H1 (cell line): ENCODE measurements at places on chromosomes 6 and 20.

DNA sequence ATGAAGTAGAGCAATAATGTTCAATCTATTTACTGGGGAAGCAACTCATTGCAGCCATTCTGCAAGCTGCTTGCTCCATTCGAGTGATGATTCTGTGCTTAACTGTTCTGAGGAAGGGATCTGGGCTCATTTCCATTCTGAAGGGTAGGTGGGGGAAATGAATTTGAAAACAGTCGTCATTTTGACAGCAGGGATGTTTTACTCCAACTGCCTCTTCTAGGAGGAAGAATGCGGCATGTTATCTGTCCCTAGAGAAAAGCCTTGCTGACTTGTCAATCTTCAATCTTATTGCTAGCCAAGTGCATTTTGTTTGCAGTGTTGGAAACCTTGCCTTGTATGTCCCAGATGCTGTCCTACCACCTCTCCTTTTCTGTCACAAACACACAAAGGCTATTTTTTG, 105.9 kb downstream of the PRDM13 start:
- DNase-seq: no peak
- no peaks in the 10 kb centered on the region for H3K4me1 ChIP-seq
- H3K27me3 ChIP-seq: no peaks in the 10 kb centered on the region
- no peak overlapping the region for H3K4me3 ChIP-seq
- H3K27ac ChIP-seq: no peak overlapping the region

- peak overlapping the region; percentile 65 for H3K4me3 ChIP-seq
- DNase-seq: peak; percentile 82
- H3K27me3 ChIP-seq: no peaks in the 10 kb centered on the region
- H3K27ac ChIP-seq: peak overlapping the region; percentile 42; the same call in 1 of the 2 replicates
These were observed 663 bp downstream of the FYN start for GRCh38 chr6:111872401-111873177.

DNA sequence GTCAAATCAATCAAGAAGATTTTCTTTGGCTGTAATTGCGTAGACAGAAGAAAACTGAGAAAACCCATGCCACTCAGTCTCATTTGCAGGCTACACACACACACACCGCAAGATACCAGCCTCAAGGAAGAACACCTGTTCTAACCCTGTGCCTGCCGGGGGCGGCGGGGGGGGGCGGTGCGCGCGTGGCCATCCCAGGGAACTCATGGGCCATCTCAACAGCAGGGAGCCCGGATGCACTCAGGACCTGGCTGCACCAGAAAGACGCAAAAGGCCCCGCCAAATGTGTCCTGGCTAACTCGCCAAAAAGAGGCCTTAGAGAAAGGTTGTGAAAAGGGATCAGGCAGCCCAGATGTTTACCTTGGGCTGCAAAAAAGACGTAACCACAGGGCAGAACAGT, 2.1 kb downstream of the B3GAT2 start:
- H3K27ac ChIP-seq: no peak overlapping the region
- DNase-seq: peak; percentile 43
- peak overlapping the region; percentile 27; the same call in 1 of the 2 replicates for H3K4me3 ChIP-seq
- no peaks in the 10 kb centered on the region; the same call in 1 of the 2 replicates for H3K4me1 ChIP-seq

DNA sequence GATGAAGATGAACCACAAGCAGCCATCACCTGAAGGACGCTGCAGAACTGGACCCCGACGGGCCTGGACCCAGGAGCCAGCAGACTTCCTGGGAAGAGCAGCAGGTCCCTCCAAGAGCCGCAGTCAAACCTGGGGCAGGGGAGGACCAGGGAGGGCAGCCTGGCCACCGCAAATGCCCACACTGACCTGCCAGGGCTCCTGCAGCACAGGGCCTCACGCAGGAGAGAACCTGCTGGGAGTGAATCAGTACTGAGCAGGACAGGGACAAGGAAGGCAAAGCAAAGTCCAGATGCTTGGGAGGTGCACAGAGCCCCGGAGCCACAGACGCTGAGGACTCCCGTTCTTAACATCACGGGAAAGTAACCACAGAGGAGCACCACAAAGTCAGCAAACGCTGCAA, 75.2 kb downstream of the TAF4 start:
- no peak overlapping the region for H3K4me3 ChIP-seq
- DNase-seq: no peak
- no peaks in the 10 kb centered on the region for H3K27me3 ChIP-seq
- H3K4me1 ChIP-seq: no peaks in the 10 kb centered on the region
- H3K27ac ChIP-seq: no peak overlapping the region
- H3K36me3 ChIP-seq: peaks cover 16% of the 10 kb centered on the region

GRCh38 chr6:143538374-143538773, 26.9 kb upstream of the FUCA2 start:
- peaks cover 9% of the 10 kb centered on the region for H3K4me1 ChIP-seq
- H3K36me3 ChIP-seq: no peaks in the 10 kb centered on the region
- no peak for DNase-seq

GRCh38 chr6:33391278-33391921, at the start of gene KIFC1:
KIFC1 (plus strand) TSS chr6:33391823; CDS start chr6:33391986, 163 bp downstream.
- DNase-seq: peak; percentile 100
- H3K27ac ChIP-seq: peak within 1 kb of the TSS; percentile 70; the same call in 1 of the 2 replicates
- H3K36me3 ChIP-seq: no peaks in the 10 kb centered on the region
- H3K4me3 ChIP-seq: peak within 1 kb of the TSS; percentile 81
- H3K27me3 ChIP-seq: no peaks in the 10 kb centered on the region
- H3K4me1 ChIP-seq: peaks cover 2% of the 10 kb centered on the region; the same call in 1 of the 2 replicates

GRCh38 chr20:5070570-5070969, 49.2 kb downstream of the PCNA start:
- no peak overlapping the region for H3K27ac ChIP-seq
- H3K4me3 ChIP-seq: no peak overlapping the region
- no peak for DNase-seq
- no peaks in the 10 kb centered on the region for H3K27me3 ChIP-seq
- peaks cover 7% of the 10 kb centered on the region; the same call in 1 of the 2 replicates for H3K4me1 ChIP-seq

DNA sequence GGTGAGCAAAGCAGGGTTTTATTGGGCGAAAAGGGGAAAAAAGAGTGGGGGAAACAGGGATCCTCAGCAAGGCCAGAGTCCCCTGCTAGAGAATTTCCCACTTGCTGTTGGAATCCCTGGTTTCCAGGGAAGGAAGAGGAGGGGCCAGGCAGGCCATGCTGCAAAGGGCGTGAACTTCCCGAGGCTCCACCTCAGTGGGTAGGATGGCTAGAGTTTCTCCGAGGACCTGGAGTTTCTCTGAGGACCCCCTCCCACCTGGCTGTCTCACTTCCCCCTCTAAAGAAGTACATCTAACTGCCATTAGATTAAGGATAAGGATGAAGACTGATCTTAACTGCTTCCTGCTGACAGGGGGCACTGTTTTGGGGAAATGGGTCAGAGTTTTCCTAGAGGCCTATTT, 1239.3 kb upstream of the GJE1 start:
- H3K36me3 ChIP-seq: no peaks in the 10 kb centered on the region
- H3K27me3 ChIP-seq: no peaks in the 10 kb centered on the region
- no peak for DNase-seq
- H3K4me3 ChIP-seq: no peak overlapping the region

- H3K36me3 ChIP-seq: no peaks in the 10 kb centered on the region
- no peak overlapping the region for H3K4me3 ChIP-seq
- H3K27me3 ChIP-seq: no peaks in the 10 kb centered on the region
- H3K27ac ChIP-seq: no peak overlapping the region
- no peak for DNase-seq
These were observed 8.6 kb upstream of the ARFGAP1 start for GRCh38 chr20:63264000-63264399.

DNA sequence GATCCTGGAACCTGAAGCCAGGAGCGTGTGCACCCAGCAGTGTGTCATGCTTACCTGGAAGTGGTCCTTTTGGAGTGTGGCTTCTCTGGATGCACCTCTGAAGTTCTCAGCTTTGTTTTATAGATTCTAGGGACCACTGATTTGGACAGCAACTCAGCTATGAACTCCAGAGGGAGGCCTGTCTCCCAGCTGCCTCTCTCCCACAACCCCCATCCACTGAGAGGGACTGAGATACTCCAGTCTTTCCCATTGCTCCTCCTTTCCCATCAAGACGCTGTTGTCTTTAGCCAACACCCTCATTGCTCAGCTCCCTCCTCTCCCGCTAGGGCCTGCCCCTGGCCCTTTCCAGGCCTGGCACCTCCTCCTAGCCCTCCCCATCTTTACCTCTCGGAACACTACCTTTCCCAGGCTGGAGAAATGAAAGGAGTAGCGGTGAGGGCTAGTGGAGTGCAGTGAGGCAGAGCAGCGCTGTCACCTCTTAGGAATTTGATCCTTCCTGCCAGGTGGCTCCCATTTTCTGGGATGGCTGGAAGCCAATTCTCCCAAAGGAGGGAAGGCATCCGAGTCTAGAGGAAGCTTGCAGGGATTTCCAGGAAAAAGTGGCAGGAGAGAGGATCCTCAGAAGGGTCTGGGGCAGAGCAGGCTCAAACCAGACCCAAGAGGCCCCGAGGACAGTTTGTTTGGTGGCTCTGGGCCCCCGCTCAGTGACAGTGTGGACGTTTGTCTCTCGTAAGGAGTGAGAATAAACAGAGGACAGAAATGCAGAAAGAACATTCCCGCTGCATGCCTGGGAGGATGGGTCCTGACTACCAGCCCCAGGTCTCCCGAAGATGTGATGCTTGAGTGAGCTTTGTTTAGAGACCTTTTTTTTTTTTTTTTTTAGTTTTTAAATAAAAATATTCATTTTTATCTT, at the start of gene LRRN4:
TSS of gene LRRN4 (minus strand) at position 285 of the 913 bp plus-strand sequence. CDS start 1,261 bp downstream, outside the sequence.
- H3K4me1 ChIP-seq: peaks cover 15% of the 10 kb centered on the region
- DNase-seq: peak; percentile 57
- H3K4me3 ChIP-seq: no peak within 1 kb of the TSS
- H3K36me3 ChIP-seq: no peaks in the 10 kb centered on the region

DNA sequence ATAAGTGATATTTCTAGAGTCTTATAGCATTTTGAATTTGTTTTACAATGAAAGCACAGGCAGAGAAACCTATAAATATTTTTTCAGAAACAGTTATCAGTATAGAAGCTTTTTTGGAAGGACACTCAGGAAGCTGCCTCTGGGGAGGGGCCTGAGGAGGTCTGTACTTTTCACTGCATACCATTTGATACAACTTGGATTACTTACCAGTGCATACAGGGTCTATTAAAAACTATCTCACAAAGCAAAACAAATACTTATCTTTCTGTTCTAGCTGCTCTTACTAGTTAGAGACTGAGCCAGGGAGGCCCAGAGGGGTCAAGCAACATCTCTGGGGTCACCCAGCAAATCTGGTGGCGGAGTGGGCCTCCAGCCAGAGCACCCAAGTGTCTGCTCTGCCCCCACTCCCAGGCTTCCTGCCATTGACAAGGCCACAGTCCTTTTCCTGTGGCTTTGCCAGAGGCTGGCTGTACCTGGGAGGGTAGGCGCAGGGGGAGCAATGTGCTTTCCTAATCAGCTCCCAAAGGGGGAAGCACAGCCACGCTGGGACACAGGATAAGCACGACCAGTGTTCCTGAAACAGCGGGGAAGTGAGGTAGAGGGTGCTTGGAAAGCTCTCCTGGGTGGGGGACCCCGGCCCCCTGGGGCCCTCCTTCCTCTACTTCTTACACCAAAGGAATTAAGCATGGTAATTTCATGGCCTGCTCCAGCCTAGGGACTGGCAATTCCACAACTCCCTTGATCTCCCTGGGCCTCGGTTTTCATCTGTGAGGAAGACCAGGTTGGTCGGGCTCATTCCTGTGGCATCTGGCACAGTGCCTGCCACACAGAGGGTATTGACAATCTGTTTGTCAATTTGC, 7.8 kb downstream of the TCF15 start:
- H3K4me3 ChIP-seq: no peak overlapping the region
- no peak for DNase-seq
- H3K4me1 ChIP-seq: no peaks in the 10 kb centered on the region
- no peaks in the 10 kb centered on the region for H3K36me3 ChIP-seq

DNA sequence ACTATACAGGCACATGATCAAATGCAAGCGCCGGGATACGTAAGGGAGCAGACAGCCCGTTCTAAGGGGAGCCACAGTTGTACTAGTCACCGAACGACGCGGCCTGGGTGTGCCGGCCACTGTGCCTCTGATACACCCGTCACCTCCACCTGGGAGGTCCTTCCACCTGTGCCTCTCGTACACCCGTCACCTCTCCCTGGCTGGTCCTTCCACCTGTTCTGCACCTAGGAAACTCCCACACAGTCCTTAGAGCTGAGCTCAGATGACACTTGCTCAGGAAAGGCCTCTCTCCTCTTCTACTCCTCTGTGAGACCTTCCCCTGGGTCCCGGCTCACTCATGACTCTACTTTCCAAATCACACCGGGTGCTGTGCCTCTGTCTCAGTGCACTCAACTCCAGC, 245.0 kb downstream of the TTLL2 start:
- no peaks in the 10 kb centered on the region for H3K36me3 ChIP-seq
- no peak overlapping the region for H3K27ac ChIP-seq
- no peak for DNase-seq
- H3K27me3 ChIP-seq: no peaks in the 10 kb centered on the region
- H3K4me3 ChIP-seq: no peak overlapping the region

DNA sequence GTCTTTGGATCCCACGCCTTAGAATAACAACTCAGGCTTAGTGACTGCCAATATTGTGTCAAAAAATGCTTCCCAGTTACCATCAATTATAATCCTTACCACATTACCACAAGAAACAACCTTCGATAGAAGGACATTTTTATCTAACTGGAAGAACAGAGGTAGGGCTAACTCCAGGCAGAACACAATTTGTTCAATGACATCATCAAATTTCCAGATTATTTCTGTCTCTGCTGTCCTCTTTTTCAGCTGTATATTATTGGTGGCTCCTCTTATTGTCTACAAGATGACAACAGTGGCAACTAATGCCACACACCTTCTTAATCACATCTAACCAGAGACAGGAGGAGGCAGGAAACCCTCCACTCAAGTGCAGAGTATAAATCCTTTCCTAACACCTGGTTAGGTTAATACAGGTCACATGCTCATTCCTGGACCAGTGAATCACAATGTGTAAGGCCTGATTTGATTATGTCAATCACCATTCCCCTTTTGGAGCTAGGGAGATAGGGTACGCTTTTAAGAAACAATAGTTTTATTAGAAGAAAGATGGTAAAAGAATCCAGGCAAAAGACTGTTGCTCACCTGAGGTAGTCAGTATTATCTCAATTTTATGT, 18.0 kb downstream of the KHDC1L start:
- no peak overlapping the region for H3K4me3 ChIP-seq
- DNase-seq: no peak
- no peaks in the 10 kb centered on the region for H3K4me1 ChIP-seq
- H3K27ac ChIP-seq: no peak overlapping the region
- no peaks in the 10 kb centered on the region for H3K27me3 ChIP-seq

GRCh38 chr6:142381181-142381580, 79.4 kb downstream of the ADGRG6 start:
- no peaks in the 10 kb centered on the region for H3K27me3 ChIP-seq
- DNase-seq: no peak
- no peaks in the 10 kb centered on the region for H3K36me3 ChIP-seq
- H3K4me3 ChIP-seq: no peak overlapping the region

DNA sequence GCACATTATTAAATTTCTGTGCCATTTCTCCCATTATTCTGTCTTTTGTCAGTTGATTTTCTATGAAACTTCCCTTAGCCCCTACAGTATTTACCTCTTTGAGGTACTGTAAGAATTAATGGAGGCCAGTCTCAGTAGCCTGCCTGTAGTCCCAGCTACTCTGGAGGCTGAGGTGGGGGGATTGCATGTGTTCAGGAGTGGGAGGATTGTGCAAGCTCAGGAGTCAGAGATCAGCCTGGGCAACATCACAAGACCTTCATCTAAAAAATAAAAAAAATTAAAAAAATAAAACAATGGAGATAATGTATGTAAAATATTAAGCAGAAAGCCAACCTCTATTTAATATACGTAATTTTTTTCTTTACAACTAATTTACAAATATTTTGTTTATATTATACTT, 77.8 kb downstream of the OR2B2 start:
- DNase-seq: no peak
- H3K27ac ChIP-seq: no peak overlapping the region
- H3K27me3 ChIP-seq: no peaks in the 10 kb centered on the region
- H3K4me3 ChIP-seq: no peak overlapping the region
